ENCODE measurements at places on chromosomes 1 and 21. TPM values are rescaled to one million over a fixed set of nuclear protein-coding genes. Genes with fewer than 3 reads are reported as not detected.

FAM177B gene
- total RNA-seq = not detected

KRTAP19-3 gene
- total RNA-seq = not detected

TAL1 gene
- total RNA-seq = 7.1 TPM

PIK3R3 gene
- 27.0 TPM for total RNA-seq

DDR2 gene
- 153 TPM for total RNA-seq

SLC16A4 gene
- total RNA-seq = 6.4 TPM

CD34 gene
- total RNA-seq = 57.5 TPM

Measured in vagina (tissue), 2 donors.